ENCODE measurements at places on chromosomes 4 and X. TPM values are rescaled to one million over a fixed set of nuclear protein-coding genes. Genes with fewer than 3 reads are reported as not detected.

DNA sequence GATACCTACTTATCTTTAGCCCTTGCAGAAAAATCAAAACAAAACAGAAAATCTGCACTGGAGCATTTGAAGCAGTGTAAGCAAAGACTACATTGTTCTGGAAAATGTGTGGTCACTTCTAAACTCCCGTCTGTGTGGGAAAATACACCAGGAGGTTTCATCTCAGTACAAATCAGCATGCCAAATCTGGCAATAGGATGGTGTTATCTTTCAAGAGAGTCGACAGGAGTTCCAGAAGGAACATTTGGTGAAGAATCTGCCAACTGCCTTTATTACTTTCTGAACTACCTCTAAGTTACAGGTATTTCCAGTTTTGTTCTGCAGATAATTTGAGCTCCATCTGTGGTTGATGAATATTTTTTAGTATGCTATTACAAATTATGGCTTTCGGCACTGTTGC, 1348.0 kb downstream of the RAPGEF2 start:
- DNase-seq: no peak

DNA sequence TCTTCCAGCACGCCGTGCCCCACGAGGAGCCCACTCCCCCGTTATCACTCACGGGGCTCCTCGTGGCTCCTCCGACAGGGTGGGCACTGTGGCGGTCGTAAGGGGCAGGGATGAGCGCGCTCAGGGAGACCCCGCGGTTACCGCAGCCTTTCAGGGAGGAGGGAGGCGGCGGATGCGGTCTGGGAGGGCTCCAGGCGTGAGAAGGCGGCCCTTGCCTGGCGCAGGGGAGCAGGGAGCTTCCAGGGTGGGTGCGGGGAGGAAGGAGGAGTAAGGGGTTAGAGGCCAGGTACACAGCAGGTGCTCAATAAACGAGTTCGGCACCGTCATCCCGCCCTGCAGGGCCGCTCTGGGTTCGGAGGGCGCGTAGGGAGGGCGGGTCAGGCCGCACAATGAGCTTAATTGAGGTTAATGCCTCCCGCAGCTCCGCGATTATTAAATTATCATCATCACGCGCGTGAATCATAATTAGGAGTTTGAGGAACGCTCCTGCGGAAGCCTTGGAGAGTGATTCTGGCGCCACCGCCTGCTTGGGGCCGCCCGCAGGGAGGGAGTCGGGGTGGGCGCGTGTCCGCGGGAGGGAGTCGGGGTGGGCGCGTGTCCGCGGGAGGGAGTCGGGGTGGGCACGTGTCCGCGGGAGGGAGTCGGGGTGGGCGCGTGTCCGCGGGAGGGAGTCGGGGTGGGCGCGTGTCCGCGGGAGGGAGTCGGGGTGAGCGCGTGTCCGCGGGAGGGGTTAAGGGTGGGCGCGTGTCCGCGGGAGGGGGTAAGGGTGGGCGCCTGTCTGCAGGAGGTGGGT, 7.6 kb upstream of the NKX1-1 start:
- no peak for DNase-seq

DNA sequence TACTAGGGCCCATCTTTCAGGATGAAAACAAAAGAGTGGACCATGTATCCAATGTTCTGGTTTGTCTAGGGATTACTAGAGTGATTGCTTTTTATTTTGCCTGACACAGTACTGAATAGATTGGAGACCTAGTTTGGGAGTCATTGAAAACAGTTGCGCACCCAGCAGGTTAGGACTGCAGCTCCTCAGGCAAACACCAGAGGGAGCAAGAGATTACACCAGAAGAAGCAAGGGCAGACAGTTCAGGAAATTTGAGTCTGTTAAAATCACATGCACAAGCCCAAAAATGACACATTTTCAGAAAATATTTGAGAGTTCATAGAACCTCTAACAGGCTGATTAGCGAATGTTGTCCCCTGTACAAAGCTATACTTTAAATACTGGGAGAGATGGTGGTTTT, 55.6 kb downstream of the CYLC1 start:
- DNase-seq: no peak

DNA sequence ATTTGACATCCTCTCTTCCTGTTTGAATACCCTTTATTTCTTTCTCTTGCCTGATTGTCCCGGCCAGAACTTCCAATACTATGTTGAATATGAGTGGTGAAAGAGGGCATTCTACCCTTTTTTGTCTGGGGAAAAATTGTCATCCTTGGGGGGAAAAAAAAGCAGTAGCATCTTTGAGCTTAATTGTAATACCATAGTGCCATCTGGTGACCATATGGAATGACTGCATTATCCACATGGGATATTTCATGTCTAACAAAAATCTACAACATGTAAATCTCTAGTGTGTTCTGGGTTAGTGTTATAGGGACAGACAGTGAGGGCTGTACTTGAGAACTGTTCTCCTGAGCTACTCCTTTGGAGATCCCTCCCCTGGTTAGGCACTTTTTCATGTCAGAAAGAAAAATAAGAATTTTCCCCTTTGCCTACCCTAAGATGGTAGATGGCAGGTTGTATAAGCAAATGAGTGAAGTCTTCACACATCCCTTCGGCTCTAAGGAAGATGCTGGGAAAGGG, 26.0 kb downstream of the CAPN6 start:
- DNase-seq: peak; percentile 1

DNA sequence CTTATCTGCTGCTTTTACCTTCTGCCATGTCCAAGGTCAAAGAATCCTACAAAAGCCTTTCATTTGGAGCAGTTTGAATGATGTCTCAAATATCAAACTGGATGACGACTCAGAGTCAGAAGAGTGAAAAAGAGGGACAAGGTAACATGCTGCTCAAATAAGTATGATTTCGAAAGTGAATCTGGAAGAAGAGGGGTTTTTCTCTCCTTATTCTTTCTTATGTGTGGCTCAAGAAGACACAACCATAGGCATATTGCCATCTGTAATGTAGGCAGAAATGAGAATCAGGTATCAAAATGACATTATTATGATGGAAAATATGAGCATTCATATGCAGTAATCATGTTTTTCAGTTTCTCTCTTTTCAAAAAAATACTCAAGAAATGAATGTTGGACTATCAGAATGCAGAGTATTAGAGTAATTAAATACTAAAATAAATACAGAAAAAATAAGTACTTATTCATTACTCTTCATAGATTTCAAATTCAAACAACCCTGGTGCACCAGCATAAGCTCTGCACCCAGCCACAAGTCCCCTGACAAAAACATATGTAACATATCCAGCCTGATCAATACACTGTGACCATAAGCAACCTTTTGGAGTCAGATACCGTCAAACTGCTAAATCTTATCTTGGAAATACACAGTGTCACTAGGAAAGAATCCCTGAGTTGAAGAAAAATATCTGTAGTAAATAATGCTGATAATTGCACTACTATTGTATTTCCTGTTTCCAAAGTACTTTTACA, 468.6 kb downstream of the INPP4B start:
- no peak for DNase-seq

DNA sequence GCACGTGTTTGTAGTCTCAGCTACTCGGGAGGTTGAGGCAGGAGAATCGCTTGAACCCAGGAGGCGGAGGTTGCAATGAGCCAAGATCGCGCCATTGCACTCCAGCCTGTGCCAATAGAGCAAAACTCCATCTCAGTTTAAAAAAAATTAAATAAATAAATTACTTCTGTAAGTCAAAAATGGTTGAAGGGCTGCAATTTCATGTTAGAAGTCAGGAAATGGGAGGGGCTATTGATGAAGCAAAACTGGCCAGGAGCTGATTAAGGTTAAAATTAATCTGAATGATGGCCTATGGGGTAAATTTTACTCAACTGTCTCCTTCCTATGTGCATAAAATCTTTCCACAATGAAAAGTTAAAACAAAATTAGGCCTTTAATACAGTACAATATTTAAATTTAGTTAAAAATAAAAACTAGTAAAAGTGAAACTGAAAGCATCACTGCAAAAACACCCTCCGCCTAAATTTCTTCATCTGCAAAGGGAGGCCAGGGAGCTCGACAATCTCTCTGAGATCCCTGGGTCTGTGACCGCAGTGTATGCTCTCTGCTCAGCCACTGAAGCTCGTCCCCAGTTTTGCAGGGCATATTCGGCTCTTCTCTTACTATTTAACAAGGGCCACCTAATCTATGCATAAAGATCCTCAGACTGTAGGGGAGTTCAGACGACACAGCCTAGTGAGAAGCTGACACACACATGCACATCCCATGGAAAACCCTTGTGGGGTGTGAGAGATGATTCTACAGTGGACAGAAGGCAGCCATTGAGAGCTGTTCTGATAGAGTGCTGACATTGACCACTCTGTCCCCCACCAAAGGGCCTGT, 57.2 kb downstream of the IRF2 start:
- DNase-seq: no peak

- DNase-seq: no peak
Measured at GRCh38 chrX:42028109-42028508, 104.8 kb upstream of the CASK start.

DNA sequence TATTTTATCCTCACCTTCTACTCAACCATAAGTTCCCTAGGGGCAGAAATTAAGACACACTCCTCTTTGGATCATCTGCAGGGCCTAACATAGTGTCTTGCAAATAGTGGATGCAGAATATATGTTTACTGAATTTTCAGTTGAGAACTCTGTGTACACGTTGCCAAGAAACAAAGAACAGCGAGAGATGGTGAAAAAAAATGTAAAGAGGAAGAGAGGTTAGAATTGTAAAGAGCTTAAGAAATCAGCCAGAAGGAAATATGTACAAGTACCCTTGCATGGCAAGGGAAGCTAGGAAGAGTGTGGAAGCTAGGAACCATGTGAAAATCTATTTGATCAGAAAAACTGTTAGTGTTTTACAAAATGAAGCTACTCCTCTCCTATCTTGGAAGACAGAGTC, 431.0 kb downstream of the SMARCA1 start:
- DNase-seq: no peak

GRCh38 chr4:3819210-3819919, 53.2 kb downstream of the ADRA2C start:
- no peak for DNase-seq

DNA sequence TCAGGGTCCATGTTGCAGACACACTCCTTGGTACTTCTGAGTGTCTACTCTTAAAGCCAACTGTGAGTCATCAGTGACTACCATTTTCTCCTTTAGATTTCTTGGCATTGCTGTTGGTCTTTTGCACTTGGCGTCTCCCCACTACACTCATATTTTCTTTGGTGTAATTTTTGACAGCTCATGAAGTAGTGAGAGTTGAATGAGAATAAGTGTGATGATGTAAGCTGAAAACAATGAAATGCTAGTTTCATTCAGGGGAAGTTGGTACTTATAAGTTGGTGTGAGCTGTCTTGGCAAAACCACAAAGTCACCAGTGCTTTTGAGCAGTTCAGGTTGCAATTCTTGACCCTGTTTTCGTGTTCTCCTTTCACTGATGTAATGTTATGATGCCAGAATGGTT, 142.9 kb upstream of the ARX start:
- DNase-seq: no peak

DNA sequence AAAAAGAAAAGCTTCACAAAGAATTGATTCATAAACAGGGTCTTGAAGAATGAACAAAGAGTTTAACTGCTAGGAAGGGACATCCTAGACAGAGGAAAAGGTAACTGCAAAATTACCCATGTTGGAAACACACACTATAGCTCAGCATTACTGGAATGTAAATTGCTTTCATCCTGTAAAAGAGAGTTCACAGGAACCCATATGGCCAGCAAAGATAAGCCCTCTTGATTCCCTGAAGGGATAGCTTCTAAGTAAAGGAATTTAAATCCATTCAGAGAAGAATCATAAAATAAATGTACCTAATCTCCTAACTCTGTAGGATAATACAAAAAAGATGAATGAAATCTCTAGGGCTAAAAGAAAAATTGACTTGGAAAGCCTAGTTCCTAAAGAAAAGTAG, 107.1 kb upstream of the INTU start:
- no peak for DNase-seq

GRCh38 chr4:2722033-2722432, 34.1 kb downstream of the TNIP2 start:
- no peak for DNase-seq

DNA sequence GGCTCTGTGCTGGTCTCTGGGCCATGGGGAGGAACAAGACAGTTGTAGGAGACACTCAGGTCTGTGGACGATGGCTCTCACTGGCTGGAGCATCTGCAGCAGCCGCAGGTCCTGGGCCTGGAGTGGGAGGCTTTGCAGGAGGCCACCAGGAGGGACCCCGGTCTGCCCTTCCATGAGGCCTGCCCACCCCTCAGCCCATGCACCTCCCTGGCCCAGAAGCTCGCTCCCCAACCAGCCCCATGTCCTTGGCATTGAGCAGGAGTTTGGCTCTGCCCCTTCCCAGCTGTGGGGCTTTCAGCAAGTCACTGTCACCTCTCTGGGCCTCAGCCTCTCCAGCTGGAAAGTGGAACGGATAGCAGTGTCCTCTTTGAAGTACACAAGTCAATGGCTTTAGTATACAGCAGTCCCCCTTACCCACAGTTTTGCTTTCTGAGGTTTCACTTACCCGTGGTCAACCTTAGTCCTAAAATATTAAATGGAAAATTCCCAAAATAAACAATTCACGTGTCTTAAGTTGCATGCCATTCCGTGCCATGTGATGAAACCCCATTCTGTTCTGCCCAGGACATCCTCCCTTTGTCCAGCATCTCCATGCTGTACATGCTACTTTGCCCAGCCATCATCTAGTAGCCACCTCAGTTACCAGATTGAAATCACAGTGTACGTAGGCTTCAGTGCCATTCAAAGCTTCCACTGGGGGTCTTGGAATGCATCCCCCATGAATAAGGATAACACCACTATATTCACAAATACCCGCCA, 104.0 kb downstream of the CPZ start:
- DNase-seq: no peak

GRCh38 chr4:114252499-114252898, 273.1 kb upstream of the ARSJ start:
- no peak for DNase-seq

DNA sequence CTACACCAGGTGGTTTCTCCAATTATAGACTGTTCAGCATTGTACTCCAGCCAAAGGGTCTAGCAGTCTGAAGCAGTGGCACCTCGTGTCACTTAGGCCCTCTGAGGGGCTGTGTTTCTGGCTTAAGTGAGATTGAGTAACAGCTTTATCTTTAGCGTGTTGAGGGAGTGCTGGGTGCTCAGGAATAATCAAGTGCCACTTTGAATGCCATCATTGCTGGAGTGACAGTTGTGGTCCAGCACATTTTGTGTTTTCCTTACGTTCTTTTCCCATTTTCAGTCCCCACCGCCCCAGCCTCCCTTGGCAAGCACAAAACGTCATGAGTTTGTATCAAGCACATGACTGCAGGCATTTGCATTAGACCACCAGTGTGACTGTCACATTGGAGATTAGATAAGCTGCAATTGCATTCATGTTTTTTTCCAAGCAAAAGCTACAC, 58.7 kb downstream of the FNIP2 start:
- DNase-seq: no peak

DNA sequence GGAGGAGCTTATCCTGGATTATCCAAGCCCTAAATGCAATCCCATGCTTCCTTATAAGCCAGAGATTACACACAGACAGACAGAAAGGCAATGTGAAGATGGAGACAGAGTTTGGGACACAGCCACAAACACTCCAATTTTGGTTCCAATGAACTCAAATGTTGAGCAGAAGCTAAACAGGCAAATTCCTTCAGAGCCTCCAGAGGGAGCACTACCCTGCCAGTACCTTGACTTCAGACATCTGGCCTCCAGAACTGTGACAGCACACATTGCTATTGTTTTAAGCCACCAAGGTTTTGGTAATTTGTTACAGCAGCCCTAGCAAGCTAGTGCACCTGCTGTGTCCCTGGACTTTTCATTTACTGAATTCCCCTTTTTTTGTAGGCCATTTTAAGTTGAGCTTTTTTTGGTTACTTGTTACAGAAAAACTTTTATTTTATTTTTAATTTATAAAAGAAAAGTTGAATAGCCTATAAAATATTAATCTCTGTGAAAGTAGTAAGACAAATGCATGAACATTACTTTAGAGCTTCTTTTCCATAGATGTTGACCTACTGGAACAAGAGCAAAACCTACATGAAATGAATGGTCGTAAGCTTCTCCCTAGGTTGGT, 33.4 kb upstream of the SRD5A3 start:
- DNase-seq: no peak

Gene PIM2
- 5.8 TPM for polyA plus RNA-seq

Gene GPC3
- polyA plus RNA-seq: 1,309 TPM

Measured in left renal pelvis (tissue), 4 donors.